ENCODE measurements at places on chromosomes 4 and X.

GRCh38 chr4:306551-306961 is 1.3 kb upstream of the ZNF732 start:
- DNase-seq, result no peak

DNA sequence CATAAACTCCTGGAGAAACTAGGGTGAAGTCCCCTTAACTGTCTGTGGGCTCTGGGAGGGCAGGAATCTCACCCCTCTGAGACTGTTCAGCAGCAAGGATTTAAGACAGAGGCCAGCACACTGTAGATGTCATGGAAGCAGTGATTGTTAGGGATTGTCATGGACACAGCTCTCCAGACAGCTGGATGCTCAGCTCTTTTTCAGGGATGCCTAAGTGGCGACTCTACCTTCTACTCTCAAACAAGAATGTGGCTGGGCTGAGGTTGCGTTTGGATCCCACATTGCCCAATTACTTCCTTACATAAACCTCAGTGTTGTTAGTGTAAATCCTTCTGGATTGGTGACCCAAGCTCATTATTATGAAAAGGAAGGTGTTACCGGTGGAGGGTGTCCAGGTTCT is 291.9 kb upstream of the VCX3A start:
- DNase-seq, result no peak

DNA sequence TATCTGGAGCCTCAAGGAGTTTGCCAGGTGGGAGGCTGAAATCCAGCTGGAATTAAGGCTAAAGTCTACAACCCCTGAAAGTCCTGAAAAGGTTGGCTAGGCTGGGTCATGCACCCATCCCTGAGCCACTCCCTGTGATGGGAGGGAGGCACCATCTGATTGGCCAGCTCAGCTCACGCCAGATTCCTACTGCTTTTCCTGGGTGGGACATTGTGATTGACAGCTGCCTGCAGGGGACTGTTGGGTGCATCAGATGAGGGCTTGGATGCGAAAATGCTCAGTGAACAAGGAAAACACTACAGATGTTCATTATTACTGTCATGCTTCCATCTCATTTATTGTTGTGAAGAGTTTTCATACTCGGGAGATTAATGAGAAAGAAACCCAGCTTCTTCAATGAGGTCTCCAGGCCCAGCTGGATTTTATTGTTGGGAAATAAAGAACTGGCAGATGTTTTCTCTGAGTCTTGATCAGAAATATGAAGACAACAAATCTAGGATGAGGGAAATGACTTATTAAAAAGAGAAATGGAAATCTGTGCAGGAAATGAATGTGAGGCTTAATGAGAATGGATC is 185.9 kb downstream of the STK32B start:
- no peak for DNase-seq

GRCh38 chr4:2247128-2248043 is 5.5 kb upstream of the HAUS3 start:
- no peak for DNase-seq

DNA sequence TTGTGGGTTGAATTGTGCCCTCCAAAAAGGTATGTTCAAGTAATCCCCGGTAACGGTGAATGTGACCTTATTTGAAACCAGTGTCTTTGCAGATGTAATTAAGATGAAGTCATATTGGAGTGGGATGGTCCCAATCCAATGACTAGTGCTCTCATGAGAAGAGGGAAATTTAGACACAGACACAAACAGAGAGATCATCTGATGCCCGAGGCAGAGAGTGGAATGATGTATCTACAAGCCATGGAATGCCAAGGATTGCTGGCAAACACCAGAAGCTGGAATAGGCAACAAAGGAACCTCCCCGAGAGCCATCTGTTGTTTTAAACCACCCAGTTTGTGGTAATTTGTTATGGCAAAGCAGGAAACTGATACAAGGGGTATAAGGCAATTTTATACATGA is 35.1 kb downstream of the RPS6KA3 start:
- no peak for DNase-seq

GRCh38 chr4:42280327-42281095 is 116.8 kb upstream of the SHISA3 start:
- no peak for DNase-seq

DNA sequence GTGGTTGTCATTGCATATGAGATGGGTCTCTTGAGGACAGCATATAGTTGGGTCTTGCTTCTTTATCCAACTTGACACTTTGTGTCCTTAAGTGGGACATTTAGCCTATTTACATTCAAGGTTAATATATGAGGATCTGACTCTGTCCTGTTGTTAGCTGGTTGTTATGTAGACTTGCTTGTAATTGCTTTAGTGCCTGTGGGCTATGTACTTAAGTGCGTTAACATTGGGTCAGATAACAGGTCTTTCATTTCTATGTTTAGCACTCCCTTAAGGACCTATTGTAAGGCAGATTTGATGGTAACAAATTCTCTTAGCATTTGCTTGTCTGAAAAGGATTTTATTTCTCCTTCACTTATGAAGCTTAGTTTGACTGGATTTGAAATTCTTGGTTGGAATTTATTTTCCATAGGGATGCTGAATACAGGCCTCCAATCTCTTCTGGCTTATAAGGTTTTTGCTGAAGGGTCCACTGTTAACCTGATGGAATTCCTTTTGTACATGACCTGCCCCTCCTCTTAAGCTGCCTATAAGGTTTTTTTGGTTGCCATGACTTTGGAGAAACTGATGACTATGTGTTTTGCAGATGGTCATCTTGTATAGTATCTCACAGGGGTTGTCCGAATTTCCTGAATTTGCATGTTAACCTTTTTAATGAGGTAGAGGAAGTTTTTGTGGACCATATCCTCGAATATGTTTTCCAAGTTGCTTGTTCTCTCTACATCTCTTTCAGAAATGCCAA is 162.0 kb downstream of the NKX6-1 start:
- DNase-seq, result no peak

GRCh38 chr4:18075823-18076433 is 54.4 kb upstream of the LCORL start:
- DNase-seq, result no peak

- DNase-seq, result no peak
These were observed 298.2 kb upstream of the ARSJ start for GRCh38 chr4:114277690-114278089.

GRCh38 chr4:37615059-37615719 is 71.0 kb downstream of the RELL1 start:
- no peak for DNase-seq

DNA sequence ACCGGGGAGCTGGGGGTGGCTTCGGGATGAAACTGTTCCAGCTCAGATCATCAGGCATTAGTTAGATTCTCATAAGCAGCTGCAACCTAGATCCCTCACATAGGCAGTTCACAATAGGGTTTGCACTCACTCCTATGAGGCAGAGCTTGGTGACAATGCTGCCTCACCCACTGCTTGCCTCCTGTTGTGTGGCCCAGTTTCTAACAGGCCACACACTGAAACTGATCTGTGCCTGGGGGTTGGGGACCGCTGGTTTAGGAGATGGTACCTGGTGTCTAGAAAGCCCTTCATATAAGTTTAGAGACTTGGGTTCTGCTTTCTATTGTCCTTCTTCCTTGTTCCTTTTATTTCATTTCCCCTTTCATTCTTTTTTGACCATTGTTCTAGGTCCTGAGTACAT is 234.2 kb downstream of the FRAS1 start:
- DNase-seq, result no peak

DNA sequence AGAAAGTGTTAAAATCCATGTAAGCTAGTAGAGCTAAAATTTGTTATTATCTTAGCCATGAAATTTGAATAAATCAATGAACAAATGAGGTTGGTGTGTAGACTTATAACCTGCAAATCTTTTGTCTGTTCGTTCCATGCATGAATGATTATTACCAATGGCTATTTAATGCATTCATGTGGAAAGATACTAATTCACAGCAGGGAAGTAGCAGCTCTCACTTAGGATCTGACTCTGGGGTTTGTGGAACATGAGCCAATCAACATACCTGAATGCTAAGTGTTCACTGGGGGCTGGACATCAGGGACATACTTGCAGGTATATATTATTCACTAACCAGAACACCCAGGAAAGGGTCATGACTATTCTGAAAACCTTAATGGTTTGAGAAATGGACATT is 444.1 kb downstream of the STIM2 start:
- no peak for DNase-seq

Measured in stimulated activated CD8-positive, alpha-beta memory T cell treated with anti-CD3 and anti-CD28 coated beads, Interleukin-4, amount 100 ng/mL, for 4 hours (primary cell).